ENCODE measurements at places on chromosomes 12 and 14. TPM values are rescaled to one million over a fixed set of nuclear protein-coding genes. Genes with fewer than 3 reads are reported as not detected.

DNA sequence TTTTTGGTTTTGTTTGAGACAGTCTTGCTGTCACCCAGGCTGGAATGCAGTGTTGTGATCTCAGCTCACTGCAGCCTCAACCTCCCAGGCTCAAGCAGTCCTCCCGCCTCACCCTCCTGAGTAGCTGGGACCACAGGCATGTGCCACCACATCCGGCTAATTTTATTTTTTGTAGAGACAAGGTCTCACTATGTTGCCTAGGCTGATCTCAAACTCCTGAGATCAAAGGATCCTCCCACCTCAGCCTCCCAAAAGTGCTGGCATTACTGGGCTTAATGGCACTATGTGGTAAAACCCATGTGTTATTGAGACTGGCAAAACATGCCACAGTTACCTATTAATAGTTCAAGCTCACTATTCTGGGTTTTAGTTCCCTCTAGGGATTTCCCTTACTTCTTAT, 51.2 kb upstream of the KCNH3 start:
- no peak for DNase-seq

Gene TAS2R14
- total RNA-seq: 3.1 TPM

GRCh38 chr12:22967171-22967570, 342.2 kb downstream of the ETNK1 start:
- no peak for DNase-seq

DNA sequence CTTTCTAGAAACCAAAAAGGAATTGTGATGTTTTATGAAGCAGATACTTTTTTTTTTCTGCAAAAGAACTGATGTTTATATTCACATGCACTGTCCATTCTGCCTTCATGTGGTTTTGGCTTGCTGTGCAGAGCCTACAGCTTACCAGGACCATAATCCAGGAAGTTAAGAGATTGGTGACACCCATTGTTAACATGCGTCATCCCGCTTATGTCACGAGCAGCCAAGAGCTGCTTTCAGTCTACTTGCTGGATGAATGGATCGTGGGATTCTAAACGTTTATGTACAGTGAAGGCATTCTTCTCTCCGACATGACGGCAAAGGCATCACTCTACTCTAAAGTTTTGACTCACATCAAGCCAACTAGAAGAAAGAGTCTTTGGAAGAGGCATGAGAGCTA, 76.6 kb downstream of the PAX9 start:
- DNase-seq: no peak

DNA sequence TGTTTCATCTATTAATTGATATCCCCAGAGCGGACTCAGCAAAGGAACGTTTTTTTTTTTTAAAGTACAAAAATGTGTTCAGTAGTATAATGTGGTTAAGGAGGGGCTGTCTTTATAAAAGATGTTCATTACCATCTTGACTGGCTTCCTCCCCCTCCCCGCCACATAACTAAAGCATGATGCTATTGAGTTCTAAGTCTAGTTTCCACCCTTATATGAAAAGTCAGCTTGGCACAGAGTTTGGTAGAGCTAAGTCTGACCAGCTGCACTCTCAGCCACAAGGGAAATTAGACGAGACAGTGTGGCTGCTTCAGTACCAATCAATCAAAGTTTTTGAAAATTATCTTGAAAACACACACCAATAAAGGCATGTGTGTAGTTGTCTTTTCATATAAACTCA, 1.9 kb upstream of the MYBPC1 start:
- no peak for DNase-seq

- no peak for DNase-seq
Observed at GRCh38 chr12:27572486-27573255, 48.7 kb downstream of the PPFIBP1 start.

Gene RAN
- 351 TPM for total RNA-seq

Gene NUAK1
- total RNA-seq: 38.2 TPM

- DNase-seq: no peak
Observed at GRCh38 chr12:49357103-49357678, 10.1 kb upstream of the SPATS2 start.

Gene MMP19
- 0.08 TPM for total RNA-seq

Gene GLT8D2
- 1.8 TPM for total RNA-seq

Gene KRT8
- 1,322 TPM for total RNA-seq

DNA sequence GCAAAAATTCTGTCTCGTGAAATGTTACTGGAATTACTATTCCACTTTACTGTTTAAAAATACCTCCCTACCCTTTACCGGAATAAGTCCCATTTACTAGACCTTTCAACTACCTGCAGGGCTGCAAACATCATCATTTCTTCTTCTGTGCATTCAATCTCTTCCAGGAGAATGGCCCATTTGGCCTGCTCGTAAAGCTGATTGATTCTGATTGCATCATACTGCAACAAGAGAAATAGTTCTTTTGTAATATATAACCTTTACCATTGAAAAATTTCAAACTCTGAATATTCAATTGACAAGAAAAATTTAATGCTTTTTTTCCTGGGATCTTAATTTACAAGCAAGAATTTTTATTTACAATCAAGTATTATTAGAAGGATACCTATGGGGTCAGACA, 72.4 kb downstream of the FERMT2 start:
- no peak for DNase-seq

DNA sequence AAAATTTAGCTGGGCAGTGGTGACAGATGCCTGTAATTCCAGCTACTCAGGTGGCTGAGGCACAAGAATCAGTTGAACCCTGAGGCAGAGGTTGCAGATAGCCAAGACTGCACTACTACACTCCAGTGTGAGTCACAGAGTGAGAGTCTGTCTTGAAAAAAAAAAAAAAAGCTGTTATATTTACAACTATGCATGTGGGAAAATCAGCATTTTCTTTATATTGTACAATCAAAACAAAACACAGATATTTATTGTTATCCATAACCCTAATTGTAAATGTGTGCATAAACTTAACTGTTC, 12.5 kb downstream of the C1R start:
- peak; percentile 42 for DNase-seq

DNA sequence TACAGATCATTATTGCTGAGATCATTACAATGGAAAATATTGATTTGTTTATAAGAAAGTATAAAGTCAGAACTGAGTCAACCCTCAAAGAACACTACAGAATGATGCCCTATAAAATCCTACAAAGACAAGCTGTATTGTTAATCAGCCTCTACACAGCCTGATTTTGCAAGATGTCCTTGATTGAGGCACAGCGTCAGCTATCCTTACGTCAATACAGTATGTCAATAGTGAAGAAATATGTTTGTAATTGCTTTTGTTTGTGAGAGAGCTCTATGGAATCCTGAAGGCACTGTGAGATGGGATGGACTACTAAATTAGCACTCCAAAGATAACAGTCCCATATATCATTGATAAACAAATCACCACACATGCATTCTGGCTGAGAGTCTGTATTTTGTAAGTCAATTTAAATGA, 70.7 kb downstream of the RASSF9 start:
- no peak for DNase-seq

Gene KCNA1
- not detected for total RNA-seq

GRCh38 chr14:68801631-68802030, 8.8 kb upstream of the ZFP36L1 start:
- no peak for DNase-seq

DNA sequence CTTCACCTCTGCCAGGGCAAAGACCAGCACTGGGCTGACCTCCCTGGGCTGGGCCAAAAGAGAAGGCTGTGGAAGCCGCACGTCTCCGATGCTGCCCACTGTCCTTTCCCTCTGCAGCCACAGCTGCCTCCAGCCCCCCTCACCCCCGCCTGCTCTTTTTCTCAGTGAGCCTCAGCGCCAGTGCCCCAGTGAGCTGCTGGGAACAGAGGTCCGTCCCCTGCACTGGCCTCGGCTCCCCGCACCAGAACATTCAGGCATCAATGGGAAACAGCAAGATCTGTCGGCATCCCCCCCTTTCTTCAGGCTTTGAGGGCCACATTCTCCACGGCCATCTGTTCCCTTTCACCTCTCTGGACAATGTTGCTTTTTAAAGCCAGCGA, 398.1 kb downstream of the ZFP36L1 start:
- no peak for DNase-seq

- no peak for DNase-seq
Observed at GRCh38 chr12:4762773-4763172, 42.6 kb downstream of the GALNT8 start.

GRCh38 chr12:7121324-7121723, 7.4 kb downstream of the RBP5 start:
- no peak for DNase-seq

- DNase-seq: no peak
Observed at GRCh38 chr12:69837657-69838415, 12.8 kb downstream of the MYRFL start.

DNA sequence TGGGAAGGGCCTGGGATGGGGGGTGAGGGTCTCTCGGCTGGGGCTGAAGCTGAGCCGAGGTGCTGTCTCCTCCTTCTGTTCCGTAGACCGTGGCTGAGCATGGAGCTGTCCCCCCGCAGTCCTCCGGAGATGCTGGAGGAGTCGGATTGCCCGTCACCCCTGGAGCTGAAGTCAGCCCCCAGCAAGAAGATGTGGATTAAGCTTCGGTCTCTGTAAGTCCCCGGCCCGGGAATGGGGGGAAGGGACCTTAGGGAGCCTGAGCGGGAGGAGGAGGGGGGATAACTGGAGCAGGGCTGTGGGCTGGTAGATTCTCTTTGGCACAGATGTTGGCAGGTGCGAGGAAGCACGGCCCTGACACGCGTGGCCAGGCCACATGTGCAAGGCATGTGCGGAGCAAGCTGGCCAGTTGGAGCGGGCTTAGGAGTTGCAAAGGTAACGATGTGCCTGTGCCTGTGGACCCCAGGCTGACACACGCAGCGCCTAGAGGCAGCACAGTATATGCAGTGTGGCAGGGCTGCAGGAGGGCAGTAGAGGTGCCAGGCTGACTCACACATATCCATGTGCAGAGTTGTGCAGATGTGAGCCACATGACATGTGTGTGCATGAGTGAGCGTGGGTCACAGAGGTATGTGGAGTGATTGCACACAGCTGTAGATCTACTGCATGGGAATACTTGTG, 512 bp downstream of the PDE1B start:
- DNase-seq: no peak

- DNase-seq: no peak
Observed at GRCh38 chr12:28537474-28537873, 347.2 kb downstream of the CCDC91 start.

GRCh38 chr14:23248601-23249000, 10.9 kb downstream of the RNF212B start:
- DNase-seq: no peak

DNA sequence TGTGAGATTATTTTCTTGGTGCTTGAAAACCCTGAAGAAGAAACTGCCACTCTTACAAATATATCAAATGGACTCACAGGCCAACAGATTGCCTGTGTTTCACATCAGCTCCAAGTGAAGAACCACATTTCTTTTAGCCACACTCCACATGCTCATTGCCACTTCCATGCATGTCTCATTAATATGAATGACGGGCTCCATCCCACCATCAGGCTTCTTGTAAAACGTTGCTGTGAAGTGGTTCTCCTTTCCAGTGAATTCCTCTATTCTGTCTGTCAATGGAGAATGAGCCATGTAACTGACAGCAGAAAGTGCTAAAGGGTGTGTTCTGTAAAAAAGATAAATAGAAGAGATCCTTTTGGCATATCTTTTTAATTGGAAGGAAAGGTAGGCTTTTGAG, 188.2 kb upstream of the RMST start:
- no peak for DNase-seq

GRCh38 chr12:111349748-111350520, 19.0 kb downstream of the PHETA1 start:
- DNase-seq: no peak

- no peak for DNase-seq
Observed at GRCh38 chr12:89351489-89352241, 636 bp downstream of the DUSP6 start.

DNA sequence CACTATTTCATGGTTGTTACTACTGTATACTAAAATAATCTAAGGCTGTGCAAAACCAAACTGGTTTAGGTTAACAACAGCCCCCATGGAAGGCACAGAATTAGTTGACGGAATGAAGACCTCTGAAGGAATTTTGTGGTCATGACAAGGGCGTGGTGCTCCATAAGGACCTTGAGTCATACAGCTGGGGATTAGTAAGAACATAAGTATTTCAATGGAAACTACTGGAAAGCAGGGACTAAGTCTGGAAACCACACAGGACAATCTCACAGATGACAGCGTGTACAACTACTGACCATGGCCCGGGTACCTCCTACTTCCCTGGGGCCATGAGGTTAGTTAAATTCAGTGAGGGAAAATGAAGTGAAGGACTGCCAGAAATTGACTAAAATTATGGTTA, 98.5 kb upstream of the PLEKHA5 start:
- DNase-seq: peak; percentile 83

DNA sequence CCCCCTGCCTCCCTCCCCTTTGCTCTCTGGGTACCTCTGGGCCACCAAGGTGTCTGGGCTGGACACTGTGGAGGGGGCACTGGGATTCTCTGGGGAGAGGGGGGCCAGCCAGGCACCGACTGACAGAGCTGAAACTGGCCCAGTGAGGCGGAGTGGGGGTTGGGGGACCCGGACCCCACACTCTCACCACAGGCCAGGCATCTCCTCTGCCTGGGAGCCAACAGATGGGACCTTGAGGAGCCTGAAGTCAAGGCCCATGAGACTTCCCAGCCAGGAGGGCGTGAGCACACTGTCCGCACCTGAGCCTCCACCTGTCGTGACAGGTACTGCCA, 39.8 kb upstream of the PPP1R13B start:
- DNase-seq: no peak

DNA sequence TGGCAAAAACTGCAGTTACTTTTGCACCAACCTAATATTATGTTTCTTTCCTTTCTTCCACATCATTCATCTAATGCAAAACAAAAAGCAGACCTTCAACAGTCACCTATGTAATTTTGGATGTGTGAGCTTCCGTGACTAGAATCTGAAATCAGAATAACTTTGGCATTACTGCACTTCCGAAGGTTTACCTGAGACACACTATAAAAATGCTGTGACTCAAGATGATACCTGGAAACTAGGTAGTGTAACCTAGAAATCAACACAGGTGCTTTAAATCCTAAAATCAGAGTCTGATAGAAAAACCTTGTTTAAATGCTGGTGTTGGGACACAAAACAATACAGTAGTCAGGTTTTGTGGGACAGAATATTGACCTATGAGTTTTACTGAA, 2.2 kb downstream of the BTBD7 start:
- DNase-seq: no peak

DNA sequence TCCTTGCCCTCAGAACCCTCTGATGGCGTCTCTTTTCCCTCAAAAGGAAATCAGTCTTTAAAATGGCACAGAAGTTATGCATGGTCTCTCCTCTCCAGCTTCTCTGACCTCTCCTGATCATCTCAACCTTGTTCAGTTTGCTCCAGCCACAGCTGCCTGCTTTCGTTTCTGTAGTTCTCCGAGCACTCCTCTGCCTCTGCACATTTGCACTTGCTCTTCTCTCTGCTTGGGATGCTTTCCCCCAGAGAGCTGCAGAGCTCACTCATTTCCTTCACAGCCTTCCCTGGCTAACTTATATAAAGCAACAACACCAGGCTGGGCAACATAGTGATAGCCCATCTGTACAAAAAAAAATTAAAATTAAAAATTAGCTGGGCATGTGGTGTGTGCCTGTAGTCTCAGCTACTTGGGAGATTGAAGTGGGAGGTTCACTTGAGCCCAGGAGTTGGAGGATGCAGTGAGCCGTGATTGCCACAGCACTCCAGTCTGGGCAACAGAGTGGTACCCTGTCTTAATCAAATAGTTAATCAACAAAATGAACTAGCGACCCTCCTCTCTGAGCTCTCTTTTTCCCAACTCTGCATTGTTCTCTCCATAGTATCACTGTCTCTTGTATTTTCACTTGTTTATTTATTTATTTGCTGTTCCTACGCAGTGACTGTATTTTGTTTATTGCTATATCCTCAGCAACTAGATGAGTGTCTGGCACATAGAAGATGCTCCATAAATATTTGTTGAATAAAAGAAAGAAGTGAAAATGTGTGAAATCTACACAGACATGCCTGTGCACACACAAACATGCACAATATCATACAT, 37.7 kb downstream of the PPFIBP1 start:
- no peak for DNase-seq

GRCh38 chr14:46054526-46054925, 597.1 kb downstream of the RPL10L start:
- DNase-seq: peak; percentile 39

Data from kidney epithelial cell (primary cell).